ENCODE measurements at places on chromosomes 6 and 20.

DNA sequence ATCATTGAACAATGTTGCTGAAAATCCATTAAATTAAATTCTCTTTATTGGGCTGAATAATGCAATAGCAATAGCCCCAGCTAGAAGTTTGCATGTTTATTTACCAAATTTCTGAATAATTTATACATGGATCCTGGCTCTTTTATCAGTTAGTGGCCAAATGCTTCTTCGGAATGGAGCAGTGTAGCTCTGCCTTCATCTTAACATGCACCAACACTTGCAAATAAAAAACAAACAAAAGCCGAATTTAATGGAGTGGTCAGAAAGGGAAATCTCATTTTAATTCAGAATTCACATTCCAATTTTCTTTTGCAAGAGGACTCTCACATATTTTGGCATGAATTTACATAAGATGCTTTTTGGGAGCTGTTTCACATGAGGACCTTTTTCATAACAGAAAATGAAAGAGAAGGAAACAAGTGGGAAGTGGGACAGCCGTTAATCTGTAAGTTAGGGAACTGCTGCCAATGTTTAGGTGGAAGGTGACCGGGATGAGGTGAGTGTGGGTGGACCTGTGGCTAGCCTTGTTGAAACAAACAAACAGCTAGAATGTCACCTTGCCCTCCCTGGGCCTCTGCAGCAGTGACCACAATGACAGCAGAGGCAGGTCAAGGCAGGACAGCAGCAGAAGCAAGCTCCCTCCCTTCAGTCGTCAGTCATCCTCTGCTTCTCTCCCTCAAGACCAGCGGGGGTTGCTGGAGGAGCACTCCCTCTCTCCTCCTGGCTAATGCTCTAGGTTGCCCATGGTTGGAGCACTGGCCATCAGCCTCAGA, 73.2 kb downstream of the INSM1 start:
- no peak for DNase-seq

DNA sequence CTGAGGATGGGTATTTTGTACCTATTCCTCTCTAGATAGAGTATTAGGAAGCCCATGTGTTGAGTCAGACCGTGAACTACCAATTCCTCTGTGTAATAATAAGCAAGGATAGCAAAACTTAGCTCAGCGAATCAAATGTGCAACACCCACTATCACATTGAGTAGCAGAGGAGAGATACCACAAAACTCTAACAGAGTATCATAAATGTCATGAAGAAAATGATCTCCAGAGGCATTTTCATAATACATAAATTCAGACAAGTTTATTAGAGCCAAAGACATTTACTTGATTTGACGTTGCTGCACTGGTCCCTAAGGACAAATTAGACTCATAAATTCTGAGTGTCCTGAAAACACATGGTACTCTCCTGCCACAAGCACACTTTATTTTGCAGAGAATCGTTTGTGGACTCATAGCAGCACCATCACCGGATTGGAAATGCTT, 245.2 kb downstream of the HAO1 start:
- DNase-seq, result no peak

DNA sequence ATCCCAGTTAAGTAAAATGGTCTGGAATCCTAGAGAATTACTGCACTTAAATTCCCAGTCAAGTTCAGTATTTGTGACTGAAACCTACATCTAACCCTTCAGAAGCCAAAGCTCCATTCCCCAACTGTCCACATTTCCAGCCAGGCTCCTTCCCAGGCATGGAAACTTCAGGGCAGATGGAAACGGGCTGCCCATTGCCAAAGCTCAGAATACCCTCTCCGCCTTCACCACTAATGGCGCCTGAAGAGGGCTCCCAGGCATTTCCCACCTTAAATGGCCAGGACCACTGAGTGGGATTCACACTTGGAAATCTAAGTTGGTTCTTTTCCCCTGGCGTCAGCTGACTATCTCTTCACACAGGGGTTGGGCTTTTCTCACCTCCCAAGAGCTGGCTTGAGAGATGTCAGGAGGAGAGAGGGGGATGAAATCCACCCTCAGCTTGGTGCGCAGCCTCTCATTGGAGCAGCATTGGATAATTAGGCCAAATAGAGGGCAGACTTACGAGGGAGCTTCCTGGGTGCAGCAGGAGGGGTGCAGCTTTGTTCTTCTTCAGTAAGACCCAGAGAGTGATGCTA, 82.9 kb downstream of the ANKRD60 start:
- DNase-seq, result no peak

- no peak for DNase-seq
Measured at GRCh38 chr6:106283481-106283880, 42.1 kb downstream of the ATG5 start.

DNA sequence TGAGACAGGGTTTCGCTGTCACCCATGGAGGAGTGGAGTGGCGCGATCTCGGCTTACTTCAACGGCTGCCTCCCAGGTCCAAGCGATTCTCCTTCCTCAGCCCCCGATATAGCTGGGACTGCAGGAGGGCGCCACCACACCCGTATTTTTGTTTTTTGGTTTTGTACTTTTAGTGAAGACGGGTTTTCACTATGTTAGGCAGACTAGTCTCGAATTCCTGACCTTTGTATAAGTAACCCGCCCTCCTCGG, 115.4 kb upstream of the BTN3A2 start:
- DNase-seq, result peak; percentile 79

GRCh38 chr6:44430326-44430725, 42.8 kb downstream of the CDC5L start:
- DNase-seq, result no peak

- no peak for DNase-seq
Measured at GRCh38 chr6:3053231-3053508, 15.1 kb upstream of the RIPK1 start.

GRCh38 chr20:924639-925038, 8.5 kb upstream of the ANGPT4 start:
- DNase-seq, result no peak

- DNase-seq, result no peak
Measured at GRCh38 chr6:4608361-4609115, 167.7 kb upstream of the CDYL start.

- DNase-seq, result no peak
Measured at GRCh38 chr20:50515471-50516106, 5.4 kb downstream of the PTPN1 start.

GRCh38 chr20:59182401-59183044, 18.9 kb downstream of the ZNF831 start:
- DNase-seq, result no peak

GRCh38 chr6:137264311-137265075, 45.3 kb upstream of the IFNGR1 start:
- DNase-seq, result no peak

DNA sequence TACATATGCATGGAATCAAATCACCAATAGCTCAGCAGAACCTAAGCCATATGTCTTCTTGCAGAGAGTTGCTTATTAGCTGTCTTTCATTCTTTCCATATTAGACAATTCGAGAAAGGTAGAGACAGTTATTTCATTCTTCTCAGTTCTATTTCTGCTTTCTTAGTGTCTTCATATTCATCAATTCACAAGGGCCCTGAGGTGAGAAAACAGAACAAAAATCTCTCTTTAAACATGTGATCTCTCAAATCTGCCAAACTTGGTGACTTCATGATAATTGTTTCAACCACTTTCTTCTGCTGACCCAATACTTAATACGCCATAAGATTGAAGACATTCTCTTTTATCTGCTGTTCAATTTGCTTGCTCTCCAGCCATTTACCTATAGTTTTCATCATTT, 229.7 kb upstream of the MARCKS start:
- no peak for DNase-seq

- peak; percentile 89 for DNase-seq
Measured at GRCh38 chr6:159761129-159761872, 544 bp upstream of the ACAT2 start.

DNA sequence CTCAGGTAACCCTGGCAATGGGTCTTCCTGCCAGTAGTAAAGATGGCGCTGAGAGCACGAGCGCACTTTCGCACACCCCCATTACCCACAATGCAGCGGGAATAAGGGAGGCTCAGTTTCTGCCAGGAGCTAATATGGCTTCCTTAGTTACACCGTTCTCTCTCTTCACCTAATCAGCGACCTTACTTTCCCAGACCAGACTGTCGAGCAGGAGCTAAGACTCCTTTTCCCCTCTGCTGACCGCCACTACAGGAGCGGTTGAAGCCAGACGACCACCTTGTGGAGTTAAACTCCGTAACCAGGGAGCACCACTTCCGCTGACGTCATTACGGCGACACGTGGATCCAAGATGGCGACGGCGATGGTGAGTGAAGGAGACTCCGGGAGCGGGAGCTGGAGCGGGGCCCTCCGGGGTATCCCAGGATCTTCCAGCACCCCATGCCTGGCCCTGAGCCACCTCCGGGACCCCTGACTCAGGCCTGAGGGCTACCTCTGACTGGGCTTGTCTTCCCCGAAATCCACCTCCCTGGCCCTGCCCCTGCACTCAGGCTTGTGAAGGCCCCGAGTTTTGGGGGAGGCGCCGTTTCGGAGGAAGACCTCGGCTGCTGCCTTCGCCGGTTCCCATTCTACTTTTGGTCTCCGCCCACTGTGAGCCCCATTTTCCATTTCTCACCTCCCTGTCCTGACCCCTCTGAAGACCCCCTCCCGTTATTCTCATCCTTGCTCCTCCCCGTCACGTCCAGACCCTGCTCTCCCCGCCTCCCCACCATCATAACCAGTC, at the start of gene TM9SF4:
Gene TM9SF4, plus strand, starts transcription at position 323 of the 781 bp plus-strand sequence. Its CDS starts 27 bp downstream, at position 350.
- peak; percentile 95 for DNase-seq

- no peak for DNase-seq
Measured at GRCh38 chr6:38617856-38618255, 21.9 kb downstream of the BTBD9 start.

GRCh38 chr6:136085370-136086115, 164.6 kb downstream of the MTFR2 start:
- no peak for DNase-seq

DNA sequence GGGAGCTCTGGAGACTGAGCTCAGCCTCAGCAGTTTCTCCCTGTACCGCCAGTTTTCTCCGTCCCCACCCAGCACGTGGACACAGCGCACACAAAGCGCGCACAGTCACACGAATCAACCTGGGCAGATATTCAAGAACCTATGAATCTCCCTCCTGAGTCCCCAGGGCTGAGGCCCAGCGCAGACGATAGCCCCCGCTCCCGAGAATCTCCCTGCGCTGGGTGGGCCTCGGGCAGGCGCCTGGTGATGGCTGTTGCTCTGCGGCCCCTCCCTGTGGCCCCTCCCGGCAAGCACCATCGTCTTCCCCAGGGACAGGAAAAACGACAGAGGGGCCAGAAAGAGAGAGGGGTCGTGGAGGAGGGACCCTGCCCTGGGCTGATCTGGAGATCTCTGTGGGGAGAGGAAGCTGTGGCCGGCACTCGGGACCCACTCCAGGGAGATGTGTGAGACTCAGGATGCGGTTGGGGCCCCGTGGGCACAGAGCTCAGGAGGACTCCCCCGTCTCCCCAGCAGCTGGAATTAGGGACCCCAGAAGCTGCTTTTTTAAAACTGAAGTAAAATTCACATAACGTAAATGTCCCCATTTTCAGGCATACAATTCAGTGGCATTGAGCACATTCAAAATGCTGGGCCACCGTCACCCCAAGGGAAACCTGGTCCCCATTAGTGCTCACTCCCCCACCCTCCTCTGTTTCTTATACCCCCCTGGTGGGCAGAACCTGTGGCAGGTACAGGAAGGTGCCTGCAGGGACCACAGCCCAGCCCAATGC, 330.8 kb downstream of the TAF4 start:
- DNase-seq, result peak; percentile 64

DNA sequence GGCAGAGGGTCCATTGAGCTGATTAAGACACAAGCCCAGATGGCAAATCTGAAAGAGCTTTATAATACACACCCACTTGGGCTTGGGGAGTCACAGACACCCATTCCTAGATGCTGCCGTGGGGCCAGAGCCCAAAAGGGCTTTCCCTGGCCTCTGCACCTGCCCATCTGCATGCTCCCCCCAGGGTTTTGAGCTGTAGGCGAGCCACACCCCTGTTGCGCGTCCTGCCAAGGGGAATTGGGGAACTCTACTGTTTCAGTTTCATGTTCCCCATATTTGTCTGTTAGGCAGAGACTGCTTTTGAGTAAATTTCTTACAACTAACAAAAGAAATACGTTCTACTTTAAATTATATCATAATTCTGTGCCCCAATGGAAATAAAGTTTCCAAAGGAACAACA, 52.9 kb upstream of the FNDC1 start:
- peak; percentile 90 for DNase-seq

GRCh38 chr6:2763876-2764540, 1.2 kb upstream of the WRNIP1 start:
- DNase-seq, result peak; percentile 87

DNA sequence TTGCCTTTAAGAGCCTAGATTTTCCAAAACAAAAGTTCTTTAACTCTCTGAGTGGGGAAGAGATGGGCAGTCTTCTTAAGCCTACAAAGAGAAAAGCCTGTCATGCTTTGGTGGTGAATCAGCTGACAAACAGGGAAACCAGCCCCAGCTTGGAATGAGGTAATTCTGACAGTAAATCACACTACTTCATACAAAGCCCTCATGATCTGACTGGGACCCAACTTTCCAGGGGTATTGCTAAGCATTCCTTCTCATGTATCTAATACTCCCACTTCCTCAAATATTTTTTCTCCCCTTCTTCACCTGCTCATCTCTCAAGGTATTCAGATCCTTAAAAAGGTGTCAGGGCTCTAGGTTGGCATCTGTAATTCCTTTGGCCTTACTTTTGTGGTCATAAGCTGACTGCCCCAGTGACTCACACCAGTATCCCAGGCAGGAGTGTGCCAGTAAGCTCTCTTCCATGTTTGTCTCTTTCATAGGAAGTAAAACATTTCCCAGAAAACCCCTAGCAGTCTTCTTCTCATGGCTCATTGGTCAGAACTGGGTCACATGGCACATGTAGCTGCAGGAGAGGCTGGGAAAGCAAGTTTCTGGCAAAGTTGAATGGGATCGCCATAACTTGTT, 15.0 kb upstream of the TBC1D22B start:
- no peak for DNase-seq

- DNase-seq, result no peak
Measured at GRCh38 chr6:56193846-56194245, 53.5 kb downstream of the COL21A1 start.

GRCh38 chr20:1784586-1784985, 110.6 kb upstream of the SIRPA start:
- DNase-seq, result no peak

GRCh38 chr6:144536079-144536478, 250.9 kb downstream of the UTRN start:
- no peak for DNase-seq

DNA sequence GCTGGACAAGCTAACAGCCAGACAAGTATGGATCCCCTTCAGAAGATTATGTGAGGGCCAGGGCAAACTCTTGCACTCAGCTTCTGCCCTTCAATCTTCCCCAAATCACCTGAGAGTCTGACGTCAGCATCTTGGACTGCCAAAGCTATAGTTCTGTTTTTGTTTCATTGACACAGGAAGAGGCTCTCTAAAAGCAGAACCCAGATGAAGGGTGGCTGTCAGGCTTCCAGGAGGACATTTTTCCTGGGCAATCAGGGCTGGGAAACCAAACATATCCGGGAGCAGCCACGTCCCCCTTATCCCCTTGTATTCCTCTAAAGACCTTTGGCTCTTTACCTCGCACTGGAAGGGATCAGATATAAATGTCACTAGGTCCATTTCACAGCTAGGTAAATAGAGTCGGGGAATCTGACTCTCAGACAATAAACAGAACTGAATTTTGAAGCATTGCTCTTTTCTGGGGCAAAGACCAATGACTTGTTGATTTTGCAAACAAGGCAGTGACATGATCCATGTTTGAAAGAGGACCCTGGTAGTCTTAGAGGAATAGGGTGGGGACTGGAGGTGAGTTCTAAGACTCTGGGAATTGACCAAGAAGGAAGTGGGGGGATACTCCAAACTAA, 13.3 kb downstream of the MAFB start:
- no peak for DNase-seq

GRCh38 chr6:26211963-26212362, 124.7 kb downstream of the HFE start:
- DNase-seq, result no peak

- DNase-seq, result no peak
Measured at GRCh38 chr20:50136822-50137599, 16.5 kb downstream of the PEDS1 start.
